GF-D8 (cell line): ENCODE measurements at places on chromosomes 2 and 18.

DNA sequence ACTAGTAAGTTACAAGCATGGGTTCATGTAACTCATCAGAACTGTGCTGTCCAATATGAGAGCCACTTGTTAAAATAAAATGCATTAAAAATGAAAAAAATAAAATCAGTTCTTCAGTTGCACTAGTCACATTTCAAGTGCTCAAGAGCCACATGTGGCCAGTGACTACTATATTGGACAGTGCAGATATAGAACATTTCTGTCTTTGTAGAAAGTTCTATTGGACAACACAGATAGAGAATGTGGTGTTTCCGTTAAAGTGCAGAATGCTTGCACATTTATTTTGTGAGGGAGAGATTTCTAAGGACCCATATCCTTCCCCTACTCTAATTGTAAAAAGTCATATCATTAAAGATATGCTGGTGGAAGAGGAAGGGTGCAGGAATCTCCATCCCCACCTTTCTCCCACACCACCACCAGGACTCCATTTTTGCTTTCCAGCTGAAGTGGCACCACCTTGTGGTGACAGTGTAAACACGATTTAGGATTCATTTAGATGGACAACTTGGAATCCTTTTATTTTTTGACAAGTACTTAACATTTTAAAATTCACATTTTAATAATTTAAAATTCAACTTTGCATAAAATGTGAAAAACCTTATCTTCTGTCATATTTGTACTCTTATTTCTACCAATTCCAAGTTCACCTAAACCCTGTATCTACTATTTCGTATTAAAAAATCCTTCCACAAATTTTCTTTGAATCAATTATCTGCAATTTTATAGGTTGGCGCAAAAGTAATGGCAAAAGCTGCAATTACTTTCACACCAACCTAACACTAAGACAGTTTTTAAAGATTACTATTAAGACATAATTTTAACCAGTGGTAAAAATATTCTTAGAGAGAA lies 9.4 kb upstream of the CD302 start:
- no peak for DNase-seq

GRCh38 chr2:21046506-21046905 lies 2.6 kb upstream of the APOB start:
- DNase-seq, result no peak

GRCh38 chr2:19753818-19754217 lies 148.0 kb downstream of the TTC32 start:
- DNase-seq, result no peak

GRCh38 chr2:157769856-157770255 lies 106.3 kb downstream of the ACVR1 start:
- no peak for DNase-seq

GRCh38 chr18:43279015-43279744 lies 1.9 kb upstream of the SYT4 start:
- DNase-seq, result no peak

- no peak for DNase-seq
Observed at GRCh38 chr2:111066062-111066593, 54.6 kb upstream of the BCL2L11 start.

GRCh38 chr2:187528042-187528441 lies 26.2 kb downstream of the TFPI start:
- DNase-seq, result no peak

DNA sequence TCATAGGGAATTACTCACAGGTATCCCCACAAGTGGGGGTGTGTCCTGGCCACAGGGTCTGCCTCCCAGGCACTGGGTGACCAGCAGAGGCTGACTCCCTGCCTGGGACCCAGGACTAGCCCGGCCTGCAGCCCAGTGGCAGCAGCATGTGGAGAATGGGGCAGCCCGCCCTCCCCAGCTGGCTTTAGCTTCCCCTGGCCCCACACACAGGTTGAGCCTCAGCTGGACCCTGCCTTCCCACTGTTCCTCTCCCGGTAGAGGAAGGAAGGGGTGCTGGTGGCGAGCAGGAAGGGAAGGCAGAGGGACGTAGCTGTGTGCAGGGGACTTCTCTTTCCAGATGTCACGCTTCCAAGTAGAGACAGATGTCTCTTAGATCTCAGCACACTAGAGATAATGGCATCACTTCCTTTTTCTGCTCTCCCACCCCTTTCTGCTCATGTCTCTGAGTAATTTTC lies 51.4 kb downstream of the EMILIN2 start:
- peak; percentile 85 for DNase-seq
